ENCODE measurements at places on chromosomes 13 and 19.

DNA sequence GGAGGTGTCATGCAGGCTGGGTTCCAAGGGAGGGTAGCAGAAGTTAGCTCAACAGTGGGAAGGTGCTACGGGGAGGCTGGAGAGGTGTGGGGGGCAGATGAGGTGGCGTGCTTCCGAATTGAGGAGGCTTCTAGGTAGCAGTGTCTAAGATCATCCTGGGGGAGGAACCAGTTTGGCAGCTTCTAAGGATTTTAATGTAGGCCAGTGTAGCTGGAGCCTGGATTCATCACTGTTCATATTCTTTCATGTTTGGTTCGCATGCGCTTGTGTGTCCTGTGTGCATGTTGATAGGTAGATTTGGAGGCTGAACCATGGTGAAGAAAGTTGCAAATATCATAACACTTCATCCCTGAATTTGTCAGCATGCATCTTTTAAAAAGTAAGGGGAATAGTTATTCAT is 86.7 kb downstream of the GPR12 start:
- ATAC-seq: no peak

DNA sequence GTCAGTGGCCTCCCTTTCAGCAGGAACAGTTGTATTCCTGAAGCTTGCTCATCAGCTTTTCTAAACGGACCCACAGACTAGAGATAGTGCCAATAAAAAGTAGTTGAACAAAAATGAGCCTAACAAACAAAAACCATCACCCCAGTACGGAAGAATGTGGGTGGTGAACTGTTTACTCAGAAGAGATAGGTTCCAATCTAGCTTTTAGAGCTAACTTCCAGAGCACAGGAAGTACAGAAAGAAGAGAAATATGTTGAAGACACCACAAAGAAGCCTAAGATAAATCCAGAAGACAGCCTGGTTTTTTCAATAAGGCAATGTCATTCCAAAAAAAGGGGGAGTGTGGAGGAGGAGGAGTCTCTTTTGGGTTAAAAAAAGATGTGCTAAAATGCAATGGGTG is 2.8 kb upstream of the LMO7 start:
- no peak for ATAC-seq

DNA sequence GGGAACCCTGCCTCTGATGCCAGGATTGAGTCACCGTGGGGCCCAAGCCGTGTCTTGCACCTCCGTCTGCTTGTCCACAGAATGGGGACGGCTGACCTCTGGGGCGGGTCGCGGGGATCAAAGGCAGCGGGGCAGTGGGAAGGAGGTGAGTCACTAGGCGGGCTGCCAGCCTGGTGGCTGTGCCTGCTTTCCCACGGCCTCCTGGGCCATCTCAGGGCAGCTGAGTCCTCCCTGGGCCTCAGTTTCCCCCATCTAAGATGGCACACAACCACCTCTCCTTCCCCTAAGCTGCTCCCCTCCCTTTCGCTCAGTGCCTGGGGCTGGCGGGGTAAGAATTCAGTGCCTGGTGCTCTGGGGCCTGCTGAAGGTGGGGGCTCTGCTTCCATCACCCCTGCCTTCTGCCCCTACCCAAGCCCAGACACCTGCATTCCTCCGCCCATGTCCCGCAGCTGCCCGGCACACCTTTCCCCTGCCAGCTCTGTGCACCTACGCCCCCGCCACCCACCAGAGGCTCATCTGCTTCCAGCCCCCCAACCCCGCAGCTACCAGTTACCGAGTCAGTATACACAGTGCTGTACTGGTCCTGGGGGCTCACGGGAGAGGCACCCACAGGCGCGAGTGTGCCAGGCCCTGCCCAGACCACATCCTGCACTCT is 3.5 kb downstream of the MKNK2 start:
- ATAC-seq: no peak

DNA sequence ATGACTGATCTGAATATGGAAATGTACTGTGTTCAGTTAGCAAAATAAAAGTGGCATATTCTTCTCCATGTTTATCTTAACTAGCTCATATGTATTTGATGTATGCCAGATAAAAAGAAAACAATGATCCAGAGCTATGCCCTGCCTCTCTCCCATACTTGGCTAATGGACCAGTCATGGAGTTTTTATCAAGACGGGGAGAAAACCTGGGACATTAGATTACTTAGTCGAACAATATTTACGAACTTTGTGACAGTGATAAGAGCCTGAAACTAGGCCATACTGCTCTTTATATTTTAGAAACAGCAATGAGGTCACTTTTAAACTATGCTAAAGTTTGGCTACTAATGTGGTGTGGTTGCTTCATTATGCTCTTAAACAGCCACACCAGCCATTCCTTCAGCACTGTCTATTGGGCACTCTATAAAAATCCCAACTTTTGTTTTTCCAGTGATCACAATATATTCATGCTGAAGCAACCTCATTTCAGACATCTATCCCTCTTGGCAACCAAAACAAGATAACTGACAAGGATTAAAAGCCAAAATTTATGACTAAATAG is 265.0 kb downstream of the FGF14 start:
- ATAC-seq: no peak

- ATAC-seq: no peak
Observed at GRCh38 chr19:6971366-6971765, 49.9 kb downstream of the MBD3L2B start.

Measured in activated CD4-positive, CD25-positive, alpha-beta regulatory T cell treated with anti-CD3 and anti-CD28 coated beads, Interleukin-2, amount 50 U/mL, for 24 hours (primary cell).